NCI-H524 (cell line): ENCODE measurements at places on chromosomes 3 and 15.

GRCh38 chr3:112486811-112487505 lies 12.3 kb downstream of the BTLA start:
- no peak for DNase-seq

GRCh38 chr3:61518590-61518989 lies 42.8 kb upstream of the PTPRG start:
- DNase-seq = no peak

DNA sequence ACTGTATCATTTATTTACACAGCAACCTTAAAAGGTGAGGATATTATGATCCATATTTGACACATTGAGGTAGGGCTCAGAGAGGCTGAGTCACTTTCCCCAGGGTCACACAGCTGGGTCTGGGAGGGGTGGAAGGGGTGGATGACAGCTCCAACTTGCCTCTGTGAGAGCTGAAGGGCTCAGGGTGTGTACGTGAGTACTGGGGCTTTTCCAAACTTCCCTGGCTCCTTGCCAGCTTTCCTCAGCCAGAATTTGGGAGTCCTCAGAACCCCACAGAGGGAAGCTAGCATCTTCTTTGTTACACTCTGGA lies 58.3 kb upstream of the SLC6A11 start:
- no peak for DNase-seq

DNA sequence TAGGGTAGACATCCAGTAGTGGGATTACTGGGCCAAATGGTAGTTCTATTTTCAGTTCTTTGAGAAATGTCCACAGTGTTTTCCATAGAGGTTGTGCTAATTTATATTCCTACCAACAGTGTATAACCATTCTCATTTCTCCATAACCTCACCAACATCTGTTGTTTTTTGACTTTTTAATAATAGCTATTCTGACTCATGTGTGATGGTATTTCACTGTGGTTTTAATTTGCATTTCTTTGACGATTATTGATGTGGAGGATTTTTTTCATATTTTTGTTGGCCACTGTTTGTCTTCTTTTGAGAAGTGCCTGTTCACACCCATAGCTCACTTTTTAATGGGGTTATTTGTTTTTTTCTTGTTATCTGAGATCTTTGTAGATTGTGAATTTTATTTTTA lies 125.2 kb downstream of the CFAP20DC start:
- DNase-seq = no peak

DNA sequence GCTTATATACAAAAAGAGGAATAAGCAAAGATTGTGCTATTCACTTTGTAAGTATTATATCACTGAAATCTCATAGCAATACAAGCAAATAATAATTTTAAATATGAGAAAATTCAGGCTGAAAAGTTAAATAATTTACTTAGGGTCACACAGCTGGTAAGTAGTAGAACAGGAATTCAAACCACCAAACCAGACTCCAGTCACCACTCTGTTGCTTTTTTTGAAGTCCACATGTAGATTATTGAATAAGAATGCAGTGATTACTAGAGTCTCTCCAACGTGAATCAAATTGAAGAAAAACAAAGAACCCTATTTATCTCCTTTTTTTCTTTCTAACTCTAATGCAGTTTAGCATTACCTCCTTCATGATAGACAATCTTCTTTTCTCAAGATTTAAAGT lies 15.9 kb downstream of the SPICE1 start:
- no peak for DNase-seq

DNA sequence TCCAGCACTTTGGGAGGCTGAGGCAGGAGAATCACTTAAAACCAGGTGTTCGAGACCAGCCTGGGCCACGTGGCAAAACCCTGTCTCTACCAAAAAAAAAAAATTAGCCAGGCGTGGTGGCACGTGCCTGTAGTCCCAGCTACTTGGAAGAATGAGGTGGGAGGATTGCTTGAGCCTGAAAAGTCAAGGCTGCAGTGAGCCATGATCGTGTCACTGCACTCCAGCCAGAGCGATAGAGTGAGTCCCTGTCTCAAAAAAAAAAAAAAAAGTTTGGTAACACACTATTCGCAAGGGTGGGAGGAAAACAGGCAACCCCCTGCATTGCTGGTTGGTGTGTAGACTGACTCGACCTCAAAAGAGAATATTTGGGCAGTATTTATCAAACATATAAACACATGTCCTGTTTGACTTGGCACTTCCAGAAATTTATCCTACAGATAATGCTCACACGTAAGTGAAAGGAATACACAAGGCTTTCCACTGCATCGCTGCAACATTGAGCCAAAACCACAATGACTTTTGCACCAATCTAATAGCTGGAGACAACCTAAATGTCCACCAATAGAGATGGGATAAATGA lies 3.1 kb upstream of the ANPEP start:
- DNase-seq = no peak

DNA sequence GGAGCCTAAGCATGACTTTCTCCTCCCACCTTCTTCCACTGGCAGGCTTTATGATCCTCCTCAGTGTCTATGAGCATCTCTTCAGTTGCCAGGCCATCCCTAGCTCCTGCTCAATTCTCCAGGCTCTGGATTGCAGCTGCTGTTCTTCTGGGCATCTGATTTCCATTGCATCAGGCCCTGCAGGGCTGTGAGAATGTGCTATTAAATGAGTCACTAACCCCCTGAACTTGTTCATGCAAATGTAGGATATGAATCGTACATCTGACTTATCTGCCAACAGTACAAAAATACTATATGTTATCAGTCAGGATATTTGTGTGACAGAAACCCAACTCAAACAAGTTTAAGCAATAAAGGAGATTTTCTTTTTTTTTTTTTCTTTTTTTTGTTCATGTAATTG lies 11.9 kb downstream of the GPR176 start:
- no peak for DNase-seq

GRCh38 chr15:66133247-66133885 lies 120.2 kb downstream of the MEGF11 start:
- DNase-seq = no peak

DNA sequence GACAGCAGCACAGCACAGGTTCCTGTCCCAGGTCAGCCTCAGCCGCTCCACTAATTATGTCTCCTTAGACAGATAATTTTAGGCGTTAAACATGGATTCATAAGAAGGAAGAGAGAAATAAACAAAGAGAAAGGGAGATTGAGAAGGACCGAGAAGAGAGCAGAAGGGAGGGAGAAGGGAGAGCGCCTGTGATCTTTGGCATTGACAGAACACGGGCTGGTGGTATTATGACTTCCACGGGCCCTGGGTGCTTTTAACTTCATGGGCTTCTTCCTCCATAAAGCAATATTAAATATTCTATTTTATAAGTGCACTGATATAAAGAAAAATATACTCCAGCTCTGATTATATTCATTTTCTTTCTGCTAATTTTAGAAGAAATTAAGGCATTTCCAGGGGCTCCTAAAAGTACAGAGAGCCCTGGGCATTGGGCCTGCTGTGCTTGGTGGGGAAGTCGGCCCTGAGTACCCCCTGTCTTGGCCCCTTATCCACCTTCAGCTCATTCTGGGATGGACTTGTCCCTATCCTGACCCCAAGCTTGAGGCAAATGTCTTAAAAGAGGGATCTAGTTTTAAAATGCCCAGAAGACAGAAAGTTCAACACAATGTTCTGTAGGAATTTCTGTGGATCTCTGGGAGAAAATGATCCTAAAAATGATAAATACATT lies 135.3 kb downstream of the MEX3B start:
- DNase-seq = no peak

GRCh38 chr3:168330983-168331382 lies 235.3 kb upstream of the GOLIM4 start:
- no peak for DNase-seq

- no peak for DNase-seq
Observed at GRCh38 chr3:57068437-57069089, 8.1 kb downstream of the SPATA12 start.

GRCh38 chr3:26637698-26638097 lies 15.1 kb downstream of the LRRC3B start:
- DNase-seq = no peak

DNA sequence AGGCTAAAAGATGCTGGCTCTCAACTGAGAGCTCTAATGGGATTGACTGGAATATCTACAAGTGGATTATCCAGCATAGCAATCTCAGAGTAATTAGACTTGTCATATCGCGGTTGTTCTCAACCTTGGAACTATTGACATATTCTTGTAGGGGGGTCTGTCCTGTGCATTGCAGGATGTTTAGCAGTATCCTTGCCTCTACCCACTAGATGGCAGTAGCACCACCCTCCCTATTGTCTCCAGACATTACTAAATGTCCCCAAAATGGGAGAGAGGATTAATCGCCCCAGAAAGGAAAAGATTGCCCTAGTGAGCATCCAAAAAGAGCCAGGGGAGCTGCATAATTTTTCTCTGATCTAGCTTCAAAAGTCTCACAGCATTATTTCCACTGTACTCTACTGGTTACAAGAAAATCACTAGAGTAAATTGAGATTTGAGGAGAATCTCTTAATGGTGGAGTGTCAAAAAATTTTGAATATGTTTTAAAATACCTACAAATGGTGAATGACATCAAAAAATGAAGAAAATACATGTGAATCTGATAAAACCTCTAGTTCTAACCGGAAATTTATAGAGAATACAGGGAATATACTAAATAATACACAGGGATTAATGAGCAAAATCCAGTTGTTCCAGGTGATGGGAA lies 388.2 kb upstream of the AGTR1 start:
- peak; percentile 48 for DNase-seq

DNA sequence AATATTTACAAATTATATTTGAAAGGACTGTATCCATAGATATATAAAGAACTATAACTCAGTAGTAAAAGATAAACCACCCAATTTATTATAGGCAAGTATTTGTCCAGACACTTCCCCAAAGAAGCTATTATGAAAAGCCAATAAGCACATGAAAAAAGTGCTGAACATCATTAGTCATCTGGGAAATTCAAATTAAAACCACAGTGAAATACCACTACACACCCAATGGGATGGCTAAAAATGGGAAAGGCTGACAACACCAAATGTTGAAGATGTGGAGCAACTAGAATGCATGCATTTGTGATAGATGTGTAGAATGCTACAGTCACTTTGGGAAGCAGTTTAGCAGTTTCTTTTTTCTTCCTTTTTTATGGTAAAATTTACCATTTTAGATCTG lies 147.0 kb downstream of the PDE8A start:
- DNase-seq = no peak

DNA sequence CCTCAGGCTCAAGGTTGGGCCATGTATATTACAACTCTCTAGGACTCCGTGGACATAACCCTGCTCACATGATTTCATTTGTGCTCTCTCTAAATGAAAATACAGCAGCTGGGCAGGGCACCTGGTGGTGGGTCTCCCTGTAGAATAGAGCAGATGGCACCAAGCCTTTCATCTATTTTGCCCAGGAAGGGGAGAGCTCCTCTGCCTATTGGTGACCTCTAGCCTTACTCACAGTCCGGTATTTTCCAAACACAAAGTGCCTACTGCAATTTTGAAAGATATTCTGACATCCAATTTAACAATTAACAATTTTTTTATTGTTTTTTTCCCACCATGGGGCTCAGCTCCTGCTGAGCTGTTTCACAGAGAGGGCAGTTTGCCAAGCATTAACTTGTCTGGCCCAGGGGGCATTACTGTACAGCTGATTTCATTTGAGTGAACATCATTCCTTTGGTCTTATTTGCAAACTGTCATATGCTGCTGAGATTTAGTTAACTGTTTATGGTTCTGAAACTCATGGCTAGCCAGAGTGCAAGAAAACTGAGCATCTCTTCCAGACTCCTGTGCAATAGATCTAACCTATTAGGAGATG lies 474.0 kb downstream of the EPHB1 start:
- DNase-seq = peak; percentile 54

DNA sequence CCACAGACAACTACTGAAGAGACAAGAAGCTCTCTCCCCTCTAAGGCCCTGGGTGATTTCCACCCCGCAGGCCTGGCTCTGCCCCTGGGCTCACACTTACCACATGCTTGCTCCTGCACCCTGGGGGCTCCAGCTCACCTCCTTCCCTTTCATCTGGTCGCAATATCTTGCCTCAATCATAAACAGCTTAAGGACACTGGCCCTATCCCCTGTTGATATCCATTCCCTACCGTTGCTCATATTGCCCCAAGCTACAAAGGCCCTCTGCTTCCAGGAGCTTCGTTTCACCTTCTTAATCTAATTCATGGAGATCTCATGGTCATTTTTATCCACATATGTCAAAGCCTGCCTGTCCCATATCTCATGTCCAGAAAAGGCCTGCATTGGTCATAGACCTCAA lies 46.0 kb upstream of the TSEN2 start:
- no peak for DNase-seq

DNA sequence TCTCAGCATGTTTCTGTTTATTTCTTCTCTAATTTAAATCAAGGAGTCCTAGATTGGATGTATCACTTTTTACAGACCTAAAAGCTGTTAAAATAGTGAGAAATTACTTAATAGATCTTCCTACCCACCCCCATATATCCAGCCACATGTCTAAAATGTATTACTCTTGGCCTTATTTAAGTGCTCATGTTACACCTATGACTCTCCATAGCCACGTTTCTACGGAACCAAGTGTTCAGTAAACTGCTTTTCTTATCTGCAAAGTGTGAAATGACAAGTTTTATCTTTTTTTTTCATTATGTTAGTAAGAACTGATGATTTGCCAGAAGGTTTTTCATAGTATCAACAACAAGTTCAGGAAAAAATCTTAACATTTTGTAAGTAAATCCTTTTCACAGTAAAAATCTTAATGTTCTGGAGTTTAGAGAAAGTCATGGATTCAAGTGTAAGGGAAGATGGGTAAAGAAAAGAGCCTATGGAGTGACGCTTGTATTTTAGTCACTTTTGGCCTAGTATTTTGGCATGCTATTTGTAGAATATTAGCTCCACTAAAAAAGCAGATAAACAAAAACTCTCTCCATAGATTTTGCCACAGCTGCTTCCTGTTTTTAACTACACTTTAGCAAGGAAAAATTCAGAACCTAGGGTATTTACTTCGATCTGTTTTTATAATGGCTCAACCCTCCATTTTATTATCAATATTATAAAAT lies 41.2 kb upstream of the IGSF10 start:
- no peak for DNase-seq

- no peak for DNase-seq
Observed at GRCh38 chr15:90020936-90021507, 19.9 kb downstream of the ZNF710 start.

DNA sequence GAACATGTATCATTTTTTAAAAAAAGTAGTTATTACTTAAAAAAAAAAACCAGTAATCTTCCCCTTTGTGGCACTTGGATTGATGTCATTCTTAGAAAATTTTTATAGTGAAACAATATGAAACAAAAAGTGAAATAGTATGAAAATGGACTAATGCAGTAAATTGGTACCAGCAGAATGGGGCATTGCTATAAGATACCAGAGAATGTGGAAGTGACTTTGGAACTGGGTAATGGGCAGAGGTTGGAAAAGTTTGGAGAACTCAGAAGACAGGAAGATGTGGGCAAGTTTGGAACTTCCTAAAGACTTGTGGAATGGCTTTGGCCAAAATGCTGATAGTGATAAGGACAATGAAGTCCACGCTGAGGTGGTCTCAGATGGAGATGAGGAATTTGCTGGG lies 66.6 kb downstream of the TTC23 start:
- DNase-seq = no peak

DNA sequence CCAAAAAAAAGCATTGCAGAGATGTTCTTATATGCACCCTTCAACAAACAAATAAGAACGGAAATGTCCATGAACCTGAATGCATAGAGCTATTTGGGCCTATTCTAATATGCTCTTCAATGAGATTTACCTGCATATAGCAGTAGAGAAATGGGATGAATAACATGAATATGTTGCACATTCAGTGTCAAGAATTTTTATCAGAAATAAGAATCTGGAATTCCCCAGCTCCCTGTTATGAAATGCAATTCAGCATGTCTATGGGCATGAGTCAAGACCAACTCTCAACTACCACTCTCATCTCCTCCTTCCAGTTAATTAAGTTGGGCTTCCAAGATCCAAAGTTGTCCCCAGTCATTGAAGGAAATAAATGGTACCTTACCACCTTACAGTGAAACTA lies 133.7 kb upstream of the ALCAM start:
- no peak for DNase-seq

- DNase-seq = no peak
Observed at GRCh38 chr3:48422272-48422671, 7.6 kb downstream of the PLXNB1 start.
